ENCODE measurements at places on chromosomes 12 and 14.

- peak; percentile 27 for DNase-seq
These were observed 966 bp downstream of the SINHCAF start for GRCh38 chr12:31324845-31325523.

- no peak for DNase-seq
These were observed 9.1 kb upstream of the BDKRB2 start for GRCh38 chr14:96195441-96196081.

GRCh38 chr14:102317564-102318248 is 1.8 kb upstream of the ZNF839 start:
- DNase-seq, result no peak

DNA sequence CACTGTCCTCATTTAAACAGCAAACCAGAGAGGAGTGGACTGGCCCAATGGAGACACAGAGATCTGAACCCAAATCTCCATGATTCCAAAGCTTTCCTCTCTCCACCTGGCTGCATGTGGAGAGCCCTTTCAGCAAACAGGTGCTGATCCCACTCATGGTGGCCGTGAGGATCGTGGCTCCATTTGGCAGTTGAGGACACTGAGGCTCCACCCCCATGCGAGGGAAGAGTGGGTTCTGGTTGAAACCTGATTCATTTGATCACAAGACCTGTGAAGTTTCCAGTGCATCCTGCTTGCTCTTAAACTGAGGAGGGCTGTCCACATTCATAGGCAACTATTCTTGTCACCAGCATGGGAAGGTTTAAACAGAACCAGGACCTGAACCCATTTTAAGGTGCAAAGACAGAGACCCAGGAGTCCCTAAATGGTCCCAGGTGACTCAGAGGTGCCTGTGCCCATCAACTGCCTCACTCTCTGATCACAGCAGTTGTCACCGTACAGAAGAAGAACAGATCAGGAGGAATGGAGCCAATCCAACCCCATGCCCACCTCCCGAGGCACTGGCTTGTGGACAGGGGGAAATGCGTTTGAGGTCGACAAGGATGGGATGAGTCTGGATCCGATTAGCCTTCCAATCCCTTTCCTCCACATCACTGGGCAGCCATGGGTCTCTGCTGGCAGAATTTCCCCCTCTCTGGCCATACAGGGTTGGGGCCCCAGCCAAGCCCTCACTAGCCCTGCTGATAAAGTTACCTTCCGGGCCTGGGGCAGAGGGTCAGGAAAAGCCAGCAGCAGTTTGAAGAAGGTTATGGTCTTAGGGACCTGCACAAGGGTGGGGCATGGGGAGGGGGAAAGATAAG is 45.5 kb upstream of the BCL11B start:
- no peak for DNase-seq

- no peak for DNase-seq
These were observed 7.6 kb downstream of the CEP170B start for GRCh38 chr14:104872469-104873341.

- DNase-seq, result no peak
These were observed 382.6 kb downstream of the SNAPC1 start for GRCh38 chr14:62144863-62145262.

GRCh38 chr12:57614178-57614947 is 3.1 kb downstream of the ARHGEF25 start:
- DNase-seq, result no peak

DNA sequence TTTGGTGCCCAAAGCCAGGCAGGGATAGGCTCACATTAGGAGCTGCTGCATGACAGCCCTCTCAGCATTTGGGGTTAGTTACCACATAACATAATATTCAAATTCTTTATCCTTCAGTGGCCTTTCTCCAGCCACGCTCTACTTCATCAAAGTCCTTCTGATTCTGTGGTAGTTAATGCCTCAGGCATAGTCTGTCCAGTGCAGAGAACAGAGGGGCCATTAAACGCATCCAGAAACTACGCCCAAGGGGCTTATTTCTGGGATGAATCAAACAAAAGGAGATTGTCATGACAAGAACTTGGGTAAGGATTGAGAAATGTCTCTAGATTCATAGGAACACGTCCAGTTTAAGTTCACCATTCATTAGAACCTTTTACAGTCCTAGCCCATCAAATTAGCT is 183.4 kb upstream of the PLXNC1 start:
- DNase-seq, result no peak

GRCh38 chr14:89276424-89276975 is 140.5 kb downstream of the FOXN3 start:
- DNase-seq, result no peak

- no peak for DNase-seq
These were observed 1.4 kb upstream of the PTPRQ start for GRCh38 chr12:80442426-80443222.

DNA sequence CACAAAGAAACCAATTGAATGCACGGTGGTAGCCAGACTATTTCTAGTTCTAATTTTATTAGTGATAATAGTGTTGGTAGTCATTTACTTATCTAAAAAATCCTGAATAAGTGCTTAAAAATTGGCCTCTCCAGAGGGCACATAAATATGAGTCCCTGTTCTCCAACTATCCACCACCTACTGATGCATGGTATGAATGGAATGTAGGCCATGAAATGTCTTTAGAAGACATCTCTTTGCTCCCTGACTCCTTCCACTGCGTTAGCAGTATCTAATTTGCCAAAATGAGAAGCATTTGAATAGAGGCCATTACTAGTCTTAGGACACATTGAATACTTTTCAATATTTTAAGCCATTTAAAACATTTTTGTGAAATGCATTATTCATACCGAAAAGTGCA is 261.7 kb downstream of the LRFN5 start:
- DNase-seq, result no peak

GRCh38 chr12:80709811-80710726 is 2.6 kb downstream of the MYF6 start:
- DNase-seq, result no peak
